Progenitor cell of endocrine pancreas (in vitro differentiated cells): ENCODE measurements at places on chromosomes 16 and 17. TPM values are rescaled to one million over a fixed set of nuclear protein-coding genes. Genes with fewer than 3 reads are reported as not detected.

The CACNB1 gene
- 11.3 and 13.8 TPM in 2 replicates for total RNA-seq

DNA sequence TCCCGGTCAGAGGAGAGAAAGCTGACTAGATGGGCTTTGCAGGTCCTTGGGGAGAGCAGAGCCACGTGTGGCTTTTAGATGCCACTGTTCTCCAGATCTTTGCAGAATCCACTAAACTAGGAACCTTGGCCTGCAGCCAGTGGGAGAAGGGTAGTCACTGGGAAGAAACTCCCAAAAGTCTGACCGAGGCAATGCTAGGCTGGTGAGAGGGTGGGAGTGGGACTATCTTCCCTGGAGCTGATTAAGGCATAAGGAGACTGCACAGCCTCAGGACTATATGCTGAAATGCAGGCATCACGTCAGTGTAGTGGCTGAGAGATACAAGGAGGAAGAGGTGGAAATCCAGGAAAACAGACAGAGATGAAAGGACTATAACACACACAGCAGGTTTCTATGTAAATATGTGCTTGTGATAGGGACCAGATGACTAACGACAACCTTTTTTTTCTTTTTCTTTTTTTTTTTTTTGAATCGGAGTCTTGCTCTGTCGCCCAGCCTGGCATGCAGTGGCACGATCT is 2.2 kb upstream of the GSDMA start:
- H3K4me1 ChIP-seq = peaks cover 2% of the 10 kb centered on the region
- no peak overlapping the region for H3K27ac ChIP-seq
- no peak for DNase-seq
- no peaks in the 10 kb centered on the region for H3K36me3 ChIP-seq

The C1QTNF1 gene
- 0.67 and 2.0 TPM in 2 replicates for total RNA-seq

DNA sequence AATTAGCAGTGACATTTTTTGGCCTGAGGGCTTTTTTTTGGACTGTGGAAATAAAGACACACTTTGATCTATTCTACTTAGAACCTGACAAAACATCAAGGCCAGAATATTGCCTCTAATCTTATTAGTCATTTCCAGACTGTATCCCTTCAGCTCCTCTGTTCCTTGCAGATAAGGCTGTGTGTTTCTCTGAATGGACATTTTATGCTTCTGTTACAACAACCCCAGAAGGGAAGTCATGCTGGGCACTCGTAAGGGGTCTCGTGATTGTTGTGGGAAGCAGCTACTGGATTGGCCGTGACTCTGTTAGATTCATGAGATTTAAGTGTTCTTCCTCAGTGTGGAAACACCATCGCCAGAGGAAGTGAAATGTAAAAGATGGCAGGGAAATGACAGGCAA is 31.6 kb upstream of the HS3ST2 start:
- no peaks in the 10 kb centered on the region for H3K36me3 ChIP-seq
- no peaks in the 10 kb centered on the region for H3K4me1 ChIP-seq
- DNase-seq = no peak
- no peak overlapping the region for H3K4me3 ChIP-seq
- peaks cover 5% of the 10 kb centered on the region for H3K27me3 ChIP-seq
- H3K27ac ChIP-seq = no peak overlapping the region

GRCh38 chr16:47729701-47730100 is 268.6 kb downstream of the PHKB start:
- no peak for DNase-seq
- H3K36me3 ChIP-seq = no peaks in the 10 kb centered on the region
- H3K27ac ChIP-seq = no peak overlapping the region
- no peak overlapping the region for H3K4me3 ChIP-seq
- H3K4me1 ChIP-seq = peaks cover 8% of the 10 kb centered on the region

DNA sequence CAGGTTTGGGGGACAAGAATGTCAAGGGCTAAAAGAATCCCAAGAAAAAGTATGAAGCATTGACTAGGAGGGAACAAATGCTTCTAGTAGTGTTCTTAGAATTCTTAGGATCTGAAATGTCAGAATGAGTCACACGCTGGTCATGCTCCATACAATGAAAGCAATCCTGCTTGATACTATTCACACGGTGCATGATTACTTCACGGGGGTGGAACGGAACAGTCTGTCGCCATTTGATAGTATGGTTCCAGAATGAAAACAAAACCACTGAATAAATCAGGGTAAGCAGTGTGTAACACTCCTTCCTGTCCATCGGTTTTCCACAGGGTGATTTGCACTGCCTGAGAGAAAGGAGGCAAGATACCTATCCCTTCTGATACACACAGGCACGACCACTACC is 22.9 kb upstream of the YWHAE start:
- peaks cover 2% of the 10 kb centered on the region for H3K4me1 ChIP-seq
- H3K27ac ChIP-seq = no peak overlapping the region
- no peak for DNase-seq
- no peaks in the 10 kb centered on the region for H3K27me3 ChIP-seq
- peaks cover 15% of the 10 kb centered on the region for H3K36me3 ChIP-seq

- H3K27me3 ChIP-seq = peaks cover 68% of the 10 kb centered on the region
- H3K27ac ChIP-seq = no peak overlapping the region
- no peak for DNase-seq
- H3K4me3 ChIP-seq = peak overlapping the region; percentile 58
Observed at GRCh38 chr16:6020162-6020985, 922.8 kb upstream of the EEF2KMT start.

- H3K27ac ChIP-seq = no peak overlapping the region
- H3K36me3 ChIP-seq = peaks cover 10% of the 10 kb centered on the region
- peaks cover 4% of the 10 kb centered on the region for H3K4me1 ChIP-seq
- no peak for DNase-seq
- H3K4me3 ChIP-seq = no peak overlapping the region
Observed at GRCh38 chr17:44039829-44040635, 25.3 kb upstream of the TMEM101 start.
